ENCODE measurements at places on chromosomes 13 and 19. TPM values are rescaled to one million over a fixed set of nuclear protein-coding genes. Genes with fewer than 3 reads are reported as not detected.

TGFBR3L gene
- 1.1 TPM for total RNA-seq

DNA sequence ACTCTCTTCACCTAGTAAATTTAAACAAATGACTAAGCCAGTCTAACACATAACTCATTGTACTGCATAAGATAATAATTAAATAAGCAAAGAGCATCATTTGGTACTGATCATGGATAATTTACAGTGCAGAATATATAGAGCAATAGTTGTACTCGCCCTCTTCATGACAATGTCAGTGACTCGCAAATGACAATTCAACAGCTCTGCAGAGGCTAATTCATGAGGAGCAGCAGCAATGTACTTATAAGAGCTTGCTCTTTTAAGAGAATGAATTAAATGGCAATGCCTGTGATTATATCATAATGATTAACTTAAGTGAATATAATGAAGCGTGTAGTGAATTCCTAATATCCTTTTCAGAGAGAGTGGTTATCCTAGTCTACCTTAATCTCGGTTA, 284.5 kb upstream of the PCDH20 start:
- no peaks in the 10 kb centered on the region for H3K27me3 ChIP-seq
- no peaks in the 10 kb centered on the region for H3K4me1 ChIP-seq
- H3K27ac ChIP-seq = no peak overlapping the region
- no peak for DNase-seq
- peaks cover 2% of the 10 kb centered on the region for H3K36me3 ChIP-seq

DNA sequence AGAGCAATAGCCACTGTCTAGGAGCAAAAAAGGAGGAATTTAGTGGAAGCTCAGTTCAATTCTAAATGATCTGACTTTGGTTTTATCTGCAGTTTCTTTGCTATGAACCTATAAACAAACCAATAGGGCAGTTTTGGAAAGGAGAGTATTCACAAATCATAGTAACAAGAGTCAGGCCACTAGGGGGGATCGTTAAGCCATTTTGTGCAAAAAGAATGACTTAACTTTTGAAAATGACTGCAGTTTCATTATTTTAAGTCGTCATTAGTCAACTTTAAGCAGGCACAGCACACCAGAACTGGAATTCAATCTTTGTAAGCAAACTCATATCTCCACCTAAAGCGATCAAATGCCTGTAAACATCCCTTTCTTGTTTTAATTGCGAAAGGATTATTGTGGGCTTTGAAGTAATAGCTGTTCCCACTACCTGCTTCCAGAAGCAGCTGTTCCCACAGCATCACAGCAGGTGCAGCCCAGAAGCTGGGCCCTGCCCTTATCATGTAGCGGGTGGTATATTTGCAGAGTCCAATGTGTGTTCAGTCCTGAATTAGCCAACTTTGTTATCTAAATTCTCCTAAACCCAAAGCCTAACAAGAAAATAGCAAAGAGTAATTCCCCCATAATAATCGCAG, 51.5 kb downstream of the SOX21 start:
- peaks cover 51% of the 10 kb centered on the region for H3K4me1 ChIP-seq
- DNase-seq = no peak
- peaks cover 26% of the 10 kb centered on the region for H3K27me3 ChIP-seq
- no peaks in the 10 kb centered on the region for H3K36me3 ChIP-seq

DNA sequence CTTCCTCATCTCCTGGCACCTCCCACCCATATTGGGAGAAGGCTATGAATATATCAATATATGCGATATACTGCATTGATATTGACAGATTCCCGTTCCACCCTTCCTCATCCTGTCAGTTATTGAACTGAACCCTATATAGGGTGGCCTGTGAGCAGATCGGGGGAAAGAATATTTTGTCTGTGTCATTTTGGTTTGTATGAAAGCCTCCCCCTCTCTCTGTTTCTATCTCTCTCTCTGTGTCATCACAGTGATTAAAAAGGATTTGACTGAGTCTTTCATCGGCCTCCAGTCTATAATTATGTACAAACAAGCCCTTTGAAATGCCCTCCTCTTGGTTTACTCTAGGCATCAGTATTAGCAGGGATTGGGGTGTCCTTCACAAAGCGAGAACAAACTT, 35.7 kb downstream of the RASL11A start:
- no peaks in the 10 kb centered on the region for H3K36me3 ChIP-seq
- no peak overlapping the region for H3K27ac ChIP-seq
- peaks cover 5% of the 10 kb centered on the region for H3K27me3 ChIP-seq
- DNase-seq = no peak
- no peak overlapping the region for H3K4me3 ChIP-seq

- no peaks in the 10 kb centered on the region for H3K4me1 ChIP-seq
- no peaks in the 10 kb centered on the region for H3K27me3 ChIP-seq
- peak overlapping the region; percentile 29 for H3K27ac ChIP-seq
- H3K36me3 ChIP-seq = no peaks in the 10 kb centered on the region
- H3K4me3 ChIP-seq = no peak overlapping the region
- DNase-seq = no peak
These were observed 99.9 kb downstream of the GPC5 start for GRCh38 chr13:91498298-91498697.

GRCh38 chr13:104314926-104315535, 1248.8 kb upstream of the SLC10A2 start:
- no peak overlapping the region for H3K4me3 ChIP-seq
- H3K27me3 ChIP-seq = no peaks in the 10 kb centered on the region
- no peak for DNase-seq
- no peak overlapping the region for H3K27ac ChIP-seq
- H3K36me3 ChIP-seq = peaks cover 1% of the 10 kb centered on the region
- no peaks in the 10 kb centered on the region for H3K4me1 ChIP-seq

All from progenitor cell of endocrine pancreas (in vitro differentiated cells).